ENCODE measurements at places on chromosomes 12 and 14.

GRCh38 chr12:57166971-57167371, 19.6 kb upstream of the LRP1-AS start:
- DNase-seq, result peak; percentile 76

DNA sequence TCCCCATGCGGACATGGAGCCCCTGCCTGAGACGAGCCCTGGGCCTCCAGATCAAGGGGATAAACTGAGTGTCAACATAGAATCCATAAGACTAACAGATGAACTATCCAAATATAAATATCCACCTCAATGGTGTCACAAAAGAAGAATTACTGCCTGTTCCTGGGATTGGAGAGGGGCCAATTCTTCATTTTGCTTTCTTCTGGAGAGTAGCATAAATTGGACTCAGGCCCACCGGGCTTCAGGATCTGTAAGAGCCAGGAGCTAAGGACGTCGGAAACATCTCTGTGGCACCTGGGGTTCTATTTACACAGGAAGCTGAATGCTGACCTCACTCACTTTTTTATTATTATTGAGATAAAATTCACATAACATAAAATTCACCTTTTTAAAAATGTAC, 408.2 kb upstream of the CCDC196 start:
- no peak for DNase-seq

DNA sequence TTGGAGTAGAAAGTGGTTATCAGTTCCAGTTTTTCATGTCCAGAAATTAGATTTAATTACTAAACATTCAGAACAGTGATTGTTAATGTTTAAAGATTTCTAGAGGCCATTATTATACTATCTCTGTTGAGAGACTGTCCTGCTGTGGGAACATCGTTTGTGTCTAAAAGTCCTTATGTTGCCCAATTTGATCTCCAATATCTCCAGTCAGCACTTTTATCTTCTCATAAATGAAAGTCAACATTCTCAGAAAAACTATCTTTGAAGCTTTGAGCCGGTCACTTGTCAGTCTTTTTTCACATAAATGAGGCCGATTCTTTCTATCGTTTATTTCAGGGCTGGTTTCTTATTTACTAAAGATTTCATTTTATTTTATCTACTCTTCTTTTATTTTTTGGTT, 90.8 kb upstream of the NPAS3 start:
- DNase-seq, result no peak

- DNase-seq, result no peak
Measured at GRCh38 chr12:112905451-112906089, 1.2 kb upstream of the OAS1 start.

- DNase-seq, result no peak
Measured at GRCh38 chr12:31647086-31647491, 12.4 kb upstream of the ETFBKMT start.

- no peak for DNase-seq
Measured at GRCh38 chr12:55696141-55696540, 11.6 kb downstream of the ITGA7 start.

GRCh38 chr14:90750191-90750590, 66.0 kb downstream of the TTC7B start:
- DNase-seq, result no peak

DNA sequence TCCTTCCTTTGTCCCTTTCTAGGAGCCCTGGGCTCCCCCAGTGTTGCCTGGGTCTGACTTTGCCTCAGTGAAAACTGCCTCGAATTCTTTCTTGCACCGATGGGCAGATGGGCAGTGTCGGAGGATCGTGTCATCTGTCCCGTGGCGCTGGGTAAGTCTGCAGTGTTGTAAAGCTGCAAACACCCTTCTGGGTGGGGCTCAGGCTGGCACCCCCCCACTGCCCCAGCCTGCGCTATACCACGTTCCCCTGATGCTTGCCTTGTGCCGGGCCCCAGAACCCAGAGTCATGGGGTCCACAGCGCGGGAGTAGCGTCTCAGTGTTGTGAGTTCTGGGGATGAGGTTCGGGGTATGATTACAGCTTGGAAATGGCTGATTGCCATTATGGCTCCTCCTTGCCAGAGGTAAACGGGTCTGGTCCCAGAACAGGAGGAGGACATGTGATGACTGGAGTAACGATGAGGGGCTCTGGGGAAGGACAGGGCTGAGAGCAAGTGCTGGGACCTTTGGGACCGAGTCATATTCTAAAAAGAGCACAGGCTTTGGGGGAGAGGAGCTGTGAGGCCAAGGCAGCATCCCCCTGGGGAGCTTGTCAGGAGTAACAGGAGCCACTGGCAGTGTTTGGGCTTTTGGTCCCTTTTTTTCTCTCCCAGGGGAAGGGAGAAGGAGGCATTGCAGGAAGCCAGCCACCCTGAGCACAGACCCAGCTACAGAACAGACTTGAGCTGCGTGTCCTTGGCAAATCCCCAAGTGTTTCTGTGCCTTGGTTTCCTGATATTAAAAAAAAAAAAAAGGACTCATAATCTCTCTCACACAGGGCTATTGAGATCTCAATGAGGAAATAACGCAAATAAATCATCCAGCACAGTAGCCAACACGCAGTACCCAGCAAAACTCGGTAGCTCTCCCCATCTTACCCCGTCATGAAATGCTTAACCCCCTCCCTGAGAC, 4.3 kb downstream of the RTL1 start:
- DNase-seq, result no peak

- DNase-seq, result no peak
Measured at GRCh38 chr12:62714774-62715721, 219.9 kb downstream of the PPM1H start.

DNA sequence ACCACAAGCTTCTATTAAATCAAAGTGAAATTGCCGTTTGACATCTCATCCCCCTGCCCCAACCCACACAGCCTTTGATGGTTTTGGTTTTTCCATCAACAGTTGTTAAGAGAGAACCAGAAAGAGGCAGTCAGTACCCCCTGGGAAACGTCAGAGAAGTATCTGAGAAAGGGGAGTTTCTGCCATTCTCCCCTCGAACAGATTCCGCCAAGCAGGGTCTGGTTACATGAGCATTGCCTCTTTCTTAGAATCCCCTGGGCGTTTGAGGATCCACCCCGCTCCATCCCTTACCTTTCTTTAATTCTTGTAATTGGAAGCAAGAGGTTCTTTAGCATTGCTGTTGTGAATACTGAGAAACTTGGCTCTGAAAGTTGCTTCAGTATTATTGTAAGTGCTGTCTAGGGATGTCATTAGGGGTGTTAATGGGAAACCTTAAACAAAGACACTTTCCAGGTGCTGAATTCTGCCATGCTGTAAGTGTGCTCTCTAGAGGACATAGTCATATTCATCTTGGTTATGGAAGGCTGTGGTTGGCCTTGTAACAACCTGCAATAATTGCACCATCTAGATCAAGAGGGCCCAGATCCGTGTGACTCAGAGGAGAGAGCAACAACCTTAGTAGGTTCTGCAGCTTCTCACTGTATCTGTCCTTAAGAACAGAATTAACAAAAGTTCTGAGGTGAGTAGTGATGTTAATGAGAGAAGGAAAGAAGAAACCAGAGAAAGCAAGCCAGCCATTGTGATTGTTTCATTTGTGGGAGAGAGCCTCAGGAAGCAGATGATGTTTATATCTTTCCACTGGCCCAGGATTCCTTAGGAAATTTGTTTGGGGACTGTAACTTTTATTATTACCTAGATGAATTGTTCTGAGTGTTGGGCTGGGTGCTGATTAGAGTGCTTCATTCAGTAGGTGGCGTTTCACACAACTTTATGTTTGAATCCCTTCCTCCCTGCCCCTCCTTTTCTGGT, 9.0 kb downstream of the TMBIM6 start:
- DNase-seq, result peak; percentile 51

DNA sequence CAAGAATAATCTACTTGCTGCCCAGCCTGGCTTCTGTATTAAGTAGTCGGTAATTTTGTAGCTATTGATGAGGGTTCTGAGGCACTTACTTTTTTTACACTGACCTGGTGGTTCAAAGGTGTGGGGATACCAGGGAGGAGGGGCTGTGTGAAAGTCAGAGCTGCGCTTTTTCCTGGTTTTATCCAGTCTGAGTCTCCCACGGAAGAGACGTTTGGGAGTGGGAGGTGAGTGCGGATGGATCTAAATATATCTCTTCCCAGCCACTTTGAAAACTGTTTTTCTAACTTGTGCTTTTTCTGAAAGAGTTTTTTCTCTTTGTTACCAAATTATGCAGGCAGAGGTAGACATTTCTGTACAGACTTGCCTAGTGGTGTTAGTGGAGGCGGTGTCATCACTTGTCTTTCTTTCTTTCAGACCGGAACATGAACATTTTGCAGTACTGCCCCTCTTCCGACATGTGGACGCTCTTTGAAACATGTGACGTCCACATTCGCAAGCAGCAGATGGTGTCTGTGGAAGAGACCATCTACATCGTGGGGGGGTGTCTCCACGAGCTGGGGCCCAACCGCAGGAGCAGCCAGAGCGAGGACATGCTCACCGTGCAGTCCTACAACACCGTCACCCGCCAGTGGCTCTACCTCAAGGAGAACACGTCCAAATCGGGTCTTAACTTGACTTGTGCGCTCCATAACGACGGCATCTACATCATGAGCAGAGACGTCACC, 17.4 kb upstream of the MANSC4 start:
- DNase-seq, result no peak

DNA sequence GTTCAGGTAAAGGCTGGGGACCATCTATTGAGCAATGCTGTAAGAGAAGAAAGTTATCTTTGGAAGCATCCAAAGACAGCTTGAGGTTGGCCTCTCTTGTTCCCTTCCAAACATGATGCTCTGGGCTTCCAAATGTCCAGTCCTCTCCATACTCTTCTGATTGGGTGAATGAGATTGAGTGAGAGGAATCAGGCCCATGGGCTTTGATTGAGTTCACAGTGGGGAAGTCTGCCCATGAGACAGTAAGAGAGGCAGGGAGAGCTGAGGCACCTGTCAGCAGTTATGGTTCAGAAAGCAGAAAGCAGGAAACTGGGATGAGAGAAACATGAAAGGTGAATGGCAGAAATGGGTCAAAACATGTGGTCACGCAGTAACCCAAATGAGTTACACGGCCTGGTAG, 1006.9 kb downstream of the VRK1 start:
- DNase-seq, result no peak

DNA sequence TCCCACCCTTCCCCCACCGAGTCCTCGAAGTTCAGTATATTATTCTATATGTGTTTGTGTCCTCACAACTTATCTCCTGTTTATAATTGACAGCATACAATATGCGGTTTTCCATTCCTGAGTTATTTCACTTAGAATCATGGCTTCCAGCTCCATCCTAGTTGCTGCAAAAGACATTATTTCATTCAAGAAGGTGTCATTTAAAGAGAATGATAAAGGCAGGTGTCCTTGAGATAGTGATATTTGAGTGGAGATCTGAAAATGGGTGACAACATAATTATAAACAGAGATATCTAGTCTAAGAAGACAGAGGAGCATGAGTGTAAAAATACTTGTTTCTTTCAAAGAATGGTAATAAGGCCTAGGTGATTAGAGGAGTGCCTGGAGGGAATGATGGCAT, 876.8 kb downstream of the SLC6A15 start:
- no peak for DNase-seq

DNA sequence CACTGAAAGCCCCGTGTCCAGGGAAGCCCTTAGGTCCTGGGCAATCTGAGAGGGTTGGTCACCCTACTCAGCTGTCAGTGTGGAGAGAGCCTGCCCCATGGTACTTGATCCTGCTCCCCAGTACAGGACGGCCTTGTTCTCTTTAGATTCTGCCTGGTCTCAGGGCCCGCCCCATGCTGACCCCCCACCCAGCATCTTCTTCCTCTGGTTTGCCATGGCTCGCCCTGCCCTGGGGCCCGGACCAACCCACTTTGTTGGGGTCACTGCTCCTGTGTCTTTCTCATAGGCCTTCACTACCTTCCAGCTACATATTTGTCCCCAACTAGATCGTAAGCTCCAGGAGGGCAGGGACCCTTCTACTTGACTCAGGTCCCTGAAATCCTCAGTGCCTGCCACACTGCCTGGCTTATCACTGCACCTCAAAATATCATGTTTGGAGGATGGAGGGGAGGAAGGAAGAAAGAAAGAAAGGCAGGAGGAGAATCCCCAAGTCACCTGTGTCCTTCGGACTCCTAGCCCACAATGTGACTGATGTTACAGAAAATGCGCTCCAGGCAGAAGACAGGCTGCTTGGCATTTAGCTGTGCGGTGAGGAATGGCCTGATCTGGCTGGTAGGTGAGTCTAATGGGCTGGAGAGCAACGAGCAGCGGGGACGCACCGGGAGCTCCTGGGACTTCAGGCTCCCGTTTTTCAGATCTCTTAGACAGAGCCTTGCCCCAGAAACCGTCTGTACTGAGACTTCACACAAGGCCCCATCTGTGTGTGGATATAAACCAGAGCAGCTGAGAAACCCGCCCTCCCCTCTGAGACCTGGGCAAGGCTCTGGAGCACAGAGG, 66.1 kb downstream of the C14orf132 start:
- DNase-seq, result no peak
